ENCODE measurements at places on chromosomes 7 and 10. TPM values are rescaled to one million over a fixed set of nuclear protein-coding genes. Genes with fewer than 3 reads are reported as not detected.

- no peak for DNase-seq
Measured at GRCh38 chr7:143435266-143435665, 8.0 kb upstream of the TAS2R60 start.

DNA sequence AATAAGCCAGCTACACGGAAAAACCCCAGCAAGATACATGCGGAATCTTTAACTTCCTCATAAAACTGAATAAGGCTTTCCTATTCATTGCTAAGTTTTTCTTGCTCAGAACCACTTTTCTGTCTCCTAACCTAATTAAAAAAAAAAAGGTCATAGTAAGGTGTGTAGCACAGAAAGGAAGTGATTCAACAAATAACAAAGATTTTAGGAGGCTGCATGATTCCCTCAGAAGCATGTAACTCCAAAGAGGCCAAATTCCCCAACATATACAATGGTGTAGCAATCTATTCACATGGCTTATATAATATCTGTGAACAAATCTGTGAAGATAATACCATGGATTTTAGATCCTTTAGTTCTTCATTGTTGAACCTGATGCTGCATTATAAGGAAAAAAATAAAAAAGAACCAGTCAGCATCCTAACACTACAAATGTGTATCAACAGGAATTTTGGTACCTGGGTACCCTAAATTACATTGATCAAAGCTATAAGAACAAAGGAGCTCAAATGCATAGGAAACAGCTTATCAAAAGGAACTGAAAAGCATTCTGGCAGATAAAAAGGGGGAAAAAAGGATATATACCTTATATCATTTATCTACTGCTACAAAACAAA lies 63.8 kb downstream of the IMMP2L start:
- no peak for DNase-seq

- DNase-seq: no peak
Measured at GRCh38 chr7:158286210-158286609, 301.4 kb downstream of the PTPRN2 start.

- DNase-seq: no peak
Measured at GRCh38 chr7:37927773-37928444, 7.5 kb downstream of the EPDR1 start.

DNA sequence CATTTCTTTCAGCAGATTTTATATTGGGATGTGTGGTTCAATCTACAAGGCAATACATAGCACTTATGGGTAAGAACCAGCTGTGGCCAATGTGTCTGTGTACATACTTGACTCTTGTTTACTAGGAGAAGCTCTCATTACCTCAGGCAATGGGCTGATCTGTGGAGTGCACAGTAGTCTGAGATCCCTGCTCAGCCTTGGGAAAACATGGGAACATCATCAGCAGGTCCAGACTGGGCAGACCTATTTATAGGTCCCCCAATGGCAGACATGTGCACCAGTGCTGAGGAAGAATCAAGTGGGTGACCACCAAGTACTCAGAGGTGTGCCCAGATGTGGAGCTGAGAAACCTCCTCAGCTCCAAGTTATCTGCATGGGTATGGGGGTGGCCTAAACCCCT lies 349.7 kb downstream of the KIF20B start:
- no peak for DNase-seq

DNA sequence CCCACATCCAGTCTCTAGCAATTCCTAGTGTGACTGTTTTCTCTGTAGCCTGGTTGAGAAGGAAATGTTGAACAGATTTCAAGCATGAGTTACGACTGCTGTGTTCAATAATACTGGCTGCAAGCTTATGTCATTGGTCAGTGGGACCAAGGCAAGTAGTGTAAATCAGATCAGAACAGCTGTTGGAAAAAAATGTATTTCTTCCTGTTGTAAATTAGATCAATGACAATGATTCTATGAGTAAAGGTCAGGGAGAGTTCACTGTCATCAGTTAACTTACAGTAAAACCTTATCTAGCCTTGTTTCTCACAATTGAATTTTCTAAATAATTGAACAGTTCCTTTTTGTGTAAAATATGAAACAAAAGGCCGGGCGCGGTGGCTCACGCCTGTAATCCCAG lies 6.7 kb downstream of the OTUD1 start:
- no peak for DNase-seq

- DNase-seq: no peak
Measured at GRCh38 chr10:65660006-65660405, 1265.8 kb upstream of the LRRTM3 start.

DNA sequence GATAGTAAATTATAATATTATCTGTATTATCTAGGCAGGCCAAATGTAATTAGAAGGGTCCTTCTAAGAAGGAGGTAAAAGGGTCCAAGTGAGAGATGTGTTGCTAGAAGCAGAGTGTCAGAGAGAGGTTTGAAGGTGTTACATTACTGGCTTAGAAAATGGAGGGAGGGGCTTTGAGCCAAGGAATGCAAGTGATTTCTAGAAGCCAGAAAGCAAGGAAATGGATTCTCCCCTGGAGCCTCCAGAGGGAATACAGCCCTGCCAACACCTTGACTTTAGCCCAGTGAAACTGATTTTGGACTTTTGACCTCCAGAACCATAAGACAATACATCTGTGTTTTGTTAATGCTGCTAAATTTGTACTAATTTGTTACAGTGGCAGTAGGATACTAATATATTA lies 97.9 kb upstream of the IL6 start:
- DNase-seq: no peak

- DNase-seq: no peak
Measured at GRCh38 chr7:20348125-20348807, 17.6 kb downstream of the ITGB8 start.

DNA sequence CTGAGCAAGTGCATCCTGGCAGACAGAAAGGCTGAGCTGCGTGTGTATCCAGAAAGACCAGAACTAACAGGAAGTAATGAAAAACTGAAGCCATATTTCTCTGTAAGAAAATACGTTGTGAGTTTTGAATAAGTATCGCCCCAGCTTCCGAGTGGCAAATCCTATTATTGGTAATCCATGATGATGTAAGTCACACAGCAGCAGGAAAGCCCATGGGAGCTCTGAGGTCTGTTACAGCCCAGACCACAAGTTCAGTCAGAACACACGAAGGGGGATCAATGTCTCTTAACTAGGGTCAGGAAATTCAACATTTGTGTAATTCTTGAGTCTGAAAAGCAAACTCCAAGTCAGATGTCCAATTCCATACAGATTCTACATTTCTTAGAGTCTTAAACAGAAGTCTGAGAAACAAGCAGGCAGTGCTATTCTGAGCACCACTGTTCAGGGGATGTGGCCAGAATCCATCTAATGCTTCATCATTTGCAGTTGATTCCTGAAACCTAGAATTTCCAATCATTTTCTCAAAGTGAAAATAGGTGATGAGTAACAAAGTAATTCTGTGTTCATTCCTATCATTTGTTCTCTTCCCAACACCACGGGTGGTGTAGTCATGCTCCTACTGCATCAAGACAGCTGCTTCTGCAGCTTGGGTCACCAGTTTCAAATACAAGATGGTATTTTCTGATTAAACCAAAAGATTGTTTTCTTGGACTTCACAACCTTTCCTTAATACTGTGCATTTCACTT lies at the start of gene LRIT2:
LRIT2 (minus strand) TSS at position 118 of the 747 bp plus-strand sequence; CDS start at position 94, 24 bp downstream.
- no peak for DNase-seq

- DNase-seq: no peak
Measured at GRCh38 chr10:127036987-127037386, 131.8 kb downstream of the DOCK1 start.

DNA sequence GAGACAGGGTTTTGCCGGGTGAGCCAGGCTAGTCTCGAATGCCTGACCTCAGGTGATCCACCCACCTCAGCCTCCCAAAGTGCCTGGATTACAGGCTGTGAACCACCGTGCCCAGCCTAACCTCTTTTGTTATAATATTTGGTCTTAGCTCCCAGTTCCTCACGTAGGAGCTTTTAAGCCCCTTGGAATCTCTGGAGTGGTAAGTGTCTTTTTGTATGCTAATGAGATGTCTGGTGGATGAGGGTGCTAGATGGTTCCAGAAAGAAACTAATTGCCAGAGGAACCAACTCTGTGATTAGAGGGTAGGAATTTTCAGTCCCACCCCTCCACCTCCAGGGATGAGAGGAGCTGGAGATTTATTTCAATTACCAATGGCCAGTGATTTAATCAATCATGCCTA lies 5.3 kb upstream of the ARPC1A start:
- DNase-seq: no peak

DNA sequence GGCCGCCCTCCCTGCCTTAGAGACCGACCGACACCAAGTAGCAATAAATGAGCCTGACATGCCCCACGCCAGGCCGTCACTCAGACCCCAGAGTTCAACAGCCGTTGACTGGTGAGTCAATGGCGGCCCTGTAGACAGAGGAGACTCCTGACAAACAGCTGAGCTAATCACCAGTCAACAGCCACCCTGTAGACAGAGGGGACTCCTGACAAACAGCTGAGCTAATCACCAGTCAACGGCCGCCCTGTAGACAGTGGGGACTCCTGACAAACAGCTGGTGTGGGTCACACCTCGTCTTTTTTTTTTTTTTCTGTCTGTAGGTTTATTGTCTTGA lies 16.9 kb upstream of the KNDC1 start:
- DNase-seq: no peak

The FBXO24 gene
- total RNA-seq: 0.29 TPM

The KCND2 gene
- 1.2 TPM for total RNA-seq

The TLX1 gene
- not detected for total RNA-seq

The FXYD4 gene
- not detected for total RNA-seq

The PON1 gene
- not detected for total RNA-seq

The ELMO1 gene
- total RNA-seq: not detected

The HOXA5 gene
- 8.3 TPM for total RNA-seq

The CDC14C gene
- 0.24 TPM for total RNA-seq

The IFIT1B gene
- total RNA-seq: not detected

The ITPRIP gene
- 1.7 TPM for total RNA-seq

The TMEM273 gene
- total RNA-seq: not detected
